Fibroblast of skin of abdomen (primary cell): ENCODE measurements at places on chromosomes 16 and 17.
A peak's percentile ranks its signal among the peaks of the same experiment; 100 is the strongest.

DNA sequence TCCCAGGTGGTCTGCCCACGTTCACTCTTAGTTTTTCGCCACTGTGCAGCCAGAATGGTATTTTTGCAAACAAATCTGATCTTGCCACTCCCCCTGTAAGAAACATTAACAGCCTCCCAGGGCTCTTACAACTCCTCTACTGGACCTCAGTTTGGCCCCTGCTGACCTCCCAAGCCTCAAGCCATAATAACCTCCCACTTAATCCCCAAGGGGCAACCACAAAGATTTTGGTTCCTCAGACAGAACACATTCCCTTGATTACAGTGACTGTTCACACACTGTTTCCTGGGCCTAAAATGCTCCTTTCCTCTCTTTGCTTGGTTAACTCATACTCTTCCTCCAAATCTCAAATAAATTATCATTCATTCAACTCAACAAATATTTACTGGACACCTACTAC lies 21.5 kb upstream of the CD300E start:
- DNase-seq, result no peak

DNA sequence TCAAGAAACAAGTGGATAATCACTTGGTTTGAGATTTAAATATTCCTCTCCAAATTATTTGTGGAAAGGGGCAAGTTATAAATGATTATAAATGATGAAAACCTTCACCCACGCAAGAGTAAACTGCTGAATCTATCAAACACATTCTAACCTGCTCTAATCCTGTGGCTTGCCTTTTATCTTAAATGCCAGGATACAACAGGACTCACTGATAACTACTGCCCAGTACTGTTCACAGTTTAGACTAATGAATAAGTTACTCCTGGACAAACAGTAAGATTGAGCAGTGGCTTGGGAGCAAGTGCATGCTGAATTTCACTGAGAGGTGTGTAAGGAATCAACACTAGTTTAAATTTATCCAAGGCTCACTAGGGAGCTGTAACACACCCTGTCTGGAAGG lies 31.1 kb downstream of the IGF2BP1 start:
- DNase-seq, result no peak

GRCh38 chr17:82198092-82198491 lies 14.6 kb downstream of the CCDC57 start:
- DNase-seq, result no peak

- no peak for DNase-seq
Observed at GRCh38 chr17:66755101-66755943, 79.6 kb upstream of the CACNG5 start.

DNA sequence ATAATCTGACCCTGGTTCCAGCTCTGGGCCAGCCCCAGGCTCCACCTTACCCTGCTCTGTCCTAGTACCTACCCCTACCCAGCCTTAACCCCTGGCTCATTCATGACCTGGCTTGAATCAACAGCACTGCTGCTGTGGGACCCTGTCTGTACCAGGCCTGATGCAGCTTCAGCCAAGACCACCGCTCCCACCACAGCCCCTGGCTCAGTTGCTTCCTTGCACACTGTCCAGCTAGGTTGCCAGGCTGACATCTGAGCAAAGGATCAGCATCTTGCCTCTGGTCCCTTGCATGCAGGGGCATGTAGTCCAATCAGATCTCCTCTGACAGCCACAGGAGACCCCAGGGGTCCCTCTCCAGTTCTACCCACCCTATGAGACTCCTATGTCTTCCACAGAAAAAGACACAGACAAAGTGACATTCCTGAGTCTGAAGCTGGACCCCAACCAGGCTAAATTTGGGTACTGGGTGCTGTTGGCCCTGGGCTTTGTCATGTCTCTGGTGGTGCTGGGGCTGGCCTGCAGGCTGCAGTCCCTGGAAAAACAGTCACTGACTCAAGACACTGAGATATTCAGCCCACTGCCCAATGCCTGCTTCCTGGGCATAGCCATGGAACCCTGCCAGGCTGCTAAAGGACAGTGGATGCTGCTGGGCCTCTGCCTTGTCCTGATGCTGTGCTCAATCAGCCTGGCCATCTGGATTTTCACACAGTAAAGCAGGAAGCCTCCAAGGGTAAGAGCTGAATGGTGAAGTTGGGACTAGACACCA lies 3.9 kb upstream of the KCNH6 start:
- no peak for DNase-seq

DNA sequence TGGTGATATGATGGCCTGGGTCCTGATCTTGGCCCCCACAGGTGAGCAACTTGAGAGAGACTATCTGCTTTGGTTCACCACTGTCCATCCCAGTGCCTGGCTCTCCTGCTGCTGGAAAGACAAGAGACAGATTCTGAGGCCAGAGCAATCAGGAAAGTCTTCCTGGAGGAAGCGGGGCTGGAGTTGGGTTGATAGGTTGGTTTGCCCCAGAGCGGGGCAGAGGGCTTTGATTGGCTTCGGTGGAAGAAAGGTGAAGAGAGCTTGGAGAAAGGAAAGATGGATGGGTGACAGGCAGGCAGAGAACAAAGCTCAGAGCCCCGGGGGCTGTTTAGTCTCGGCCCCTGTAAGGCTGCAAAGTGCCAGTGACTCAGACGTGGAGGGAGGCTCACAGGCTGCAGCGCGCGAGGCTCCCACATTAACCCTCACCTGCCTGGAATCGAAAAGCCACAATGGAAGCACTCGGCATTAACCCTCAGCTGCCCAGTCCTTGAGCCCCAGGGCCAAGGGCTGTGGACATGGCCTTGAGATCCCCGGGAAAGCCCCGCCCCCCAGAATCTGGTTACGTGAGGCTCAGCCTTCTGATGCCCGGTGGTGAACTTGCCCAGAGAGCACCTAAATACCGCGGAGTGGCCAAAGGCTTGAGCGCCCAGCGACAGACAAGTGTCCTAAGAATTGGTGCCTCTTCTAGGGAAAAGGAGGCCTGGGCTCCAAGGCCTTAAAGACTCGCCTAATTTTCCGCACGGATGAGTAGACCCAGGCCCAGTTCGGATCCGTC lies 996 bp upstream of the CPNE2 start:
- DNase-seq, result peak; percentile 37
